Calu3 (cell line): ENCODE measurements at places on chromosomes 2 and 18.
A peak's percentile ranks its signal among the peaks of the same experiment; 100 is the strongest.

- peaks cover 12% of the 10 kb centered on the region for H3K4me1 ChIP-seq
- no peaks in the 10 kb centered on the region for H3K27me3 ChIP-seq
- H3K36me3 ChIP-seq: peaks cover 7% of the 10 kb centered on the region
- H3K4me3 ChIP-seq: no peak overlapping the region
Measured at GRCh38 chr2:88628571-88628939, 1.3 kb upstream of the EIF2AK3 start.

GRCh38 chr2:31270131-31270530 lies 36.2 kb downstream of the EHD3 start:
- H3K27me3 ChIP-seq: peaks cover 72% of the 10 kb centered on the region
- no peaks in the 10 kb centered on the region for H3K4me1 ChIP-seq
- no peak overlapping the region for H3K4me3 ChIP-seq
- H3K27ac ChIP-seq: no peak overlapping the region
- no peaks in the 10 kb centered on the region for H3K36me3 ChIP-seq
- DNase-seq: no peak

GRCh38 chr2:234292205-234292961 lies 204.5 kb downstream of the ARL4C start:
- no peak for DNase-seq
- H3K4me3 ChIP-seq: no peak overlapping the region
- H3K36me3 ChIP-seq: no peaks in the 10 kb centered on the region
- peaks cover 24% of the 10 kb centered on the region for H3K4me1 ChIP-seq

DNA sequence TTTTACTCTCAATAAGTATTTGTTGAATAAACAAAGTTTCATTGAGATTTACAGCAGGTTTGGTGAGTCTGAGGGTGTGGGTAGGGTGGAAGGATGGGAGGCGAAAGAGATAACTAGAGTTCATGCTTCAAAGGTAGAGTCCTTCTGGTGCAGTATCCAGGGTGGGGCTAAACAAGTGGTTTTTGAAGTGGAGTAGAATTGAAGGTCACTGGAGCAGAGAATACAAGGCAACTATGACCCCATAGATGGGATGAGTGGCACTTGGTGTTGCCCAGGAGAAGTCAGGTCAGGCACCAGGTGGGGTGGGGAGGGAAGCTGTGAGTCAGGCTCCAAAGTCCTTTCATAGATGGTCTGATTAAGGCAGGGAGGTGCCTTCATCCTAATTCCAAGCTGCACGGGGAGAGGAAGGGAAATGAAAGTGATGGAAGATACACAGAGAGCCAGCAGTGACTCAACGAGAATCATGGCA lies 6.6 kb upstream of the CAB39 start:
- peak overlapping the region; percentile 41 for H3K27ac ChIP-seq
- H3K27me3 ChIP-seq: no peaks in the 10 kb centered on the region
- DNase-seq: peak; percentile 63
- no peak overlapping the region for H3K4me3 ChIP-seq
- peaks cover 16% of the 10 kb centered on the region for H3K4me1 ChIP-seq

- H3K4me3 ChIP-seq: no peak overlapping the region
- no peak overlapping the region for H3K27ac ChIP-seq
- DNase-seq: no peak
- no peaks in the 10 kb centered on the region for H3K36me3 ChIP-seq
- H3K27me3 ChIP-seq: no peaks in the 10 kb centered on the region
- H3K4me1 ChIP-seq: no peaks in the 10 kb centered on the region
Measured at GRCh38 chr2:179305125-179305524, 40.5 kb upstream of the SESTD1 start.

- H3K27ac ChIP-seq: no peak overlapping the region
- H3K27me3 ChIP-seq: no peaks in the 10 kb centered on the region
- H3K36me3 ChIP-seq: no peaks in the 10 kb centered on the region
- H3K4me3 ChIP-seq: no peak overlapping the region
- peaks cover 19% of the 10 kb centered on the region for H3K4me1 ChIP-seq
- DNase-seq: no peak
Measured at GRCh38 chr2:160516547-160517365, 23.1 kb upstream of the RBMS1 start.

GRCh38 chr2:105674401-105674800 lies 70.3 kb upstream of the NCK2 start:
- H3K4me3 ChIP-seq: no peak overlapping the region
- H3K4me1 ChIP-seq: no peaks in the 10 kb centered on the region
- no peaks in the 10 kb centered on the region for H3K36me3 ChIP-seq

GRCh38 chr2:226882606-226883005 lies 46.8 kb downstream of the RHBDD1 start:
- no peaks in the 10 kb centered on the region for H3K36me3 ChIP-seq
- H3K27ac ChIP-seq: no peak overlapping the region
- H3K27me3 ChIP-seq: no peaks in the 10 kb centered on the region
- DNase-seq: no peak

DNA sequence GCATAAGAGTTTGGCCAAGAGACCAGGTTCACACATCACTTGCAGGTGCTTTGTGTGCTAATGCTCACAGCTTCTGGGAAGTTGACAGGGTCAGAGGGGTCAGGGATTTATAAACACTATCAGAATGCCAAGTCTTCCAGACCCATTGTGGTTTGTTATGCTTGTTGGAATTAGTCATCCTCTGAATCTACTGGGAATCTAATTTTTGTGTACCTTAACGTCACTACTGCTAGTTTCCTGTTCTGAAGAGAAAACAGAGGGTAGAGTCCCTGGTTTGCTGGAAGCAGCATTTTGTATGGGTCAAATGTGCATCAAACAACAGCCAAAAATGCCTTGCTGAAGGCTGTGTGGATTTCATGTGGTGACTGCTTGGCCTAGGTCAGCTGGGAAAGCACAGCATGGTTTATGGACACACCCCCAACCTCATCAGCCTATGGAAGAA lies 33.3 kb downstream of the ANTXR1 start:
- H3K27me3 ChIP-seq: peaks cover 47% of the 10 kb centered on the region
- no peaks in the 10 kb centered on the region for H3K36me3 ChIP-seq

GRCh38 chr2:241006412-241006811 lies 8.0 kb downstream of the SNED1 start:
- DNase-seq: no peak
- H3K4me1 ChIP-seq: peaks cover 9% of the 10 kb centered on the region
- no peak overlapping the region for H3K27ac ChIP-seq
- H3K4me3 ChIP-seq: no peak overlapping the region
- peaks cover 10% of the 10 kb centered on the region for H3K36me3 ChIP-seq
- H3K27me3 ChIP-seq: peaks cover 73% of the 10 kb centered on the region

DNA sequence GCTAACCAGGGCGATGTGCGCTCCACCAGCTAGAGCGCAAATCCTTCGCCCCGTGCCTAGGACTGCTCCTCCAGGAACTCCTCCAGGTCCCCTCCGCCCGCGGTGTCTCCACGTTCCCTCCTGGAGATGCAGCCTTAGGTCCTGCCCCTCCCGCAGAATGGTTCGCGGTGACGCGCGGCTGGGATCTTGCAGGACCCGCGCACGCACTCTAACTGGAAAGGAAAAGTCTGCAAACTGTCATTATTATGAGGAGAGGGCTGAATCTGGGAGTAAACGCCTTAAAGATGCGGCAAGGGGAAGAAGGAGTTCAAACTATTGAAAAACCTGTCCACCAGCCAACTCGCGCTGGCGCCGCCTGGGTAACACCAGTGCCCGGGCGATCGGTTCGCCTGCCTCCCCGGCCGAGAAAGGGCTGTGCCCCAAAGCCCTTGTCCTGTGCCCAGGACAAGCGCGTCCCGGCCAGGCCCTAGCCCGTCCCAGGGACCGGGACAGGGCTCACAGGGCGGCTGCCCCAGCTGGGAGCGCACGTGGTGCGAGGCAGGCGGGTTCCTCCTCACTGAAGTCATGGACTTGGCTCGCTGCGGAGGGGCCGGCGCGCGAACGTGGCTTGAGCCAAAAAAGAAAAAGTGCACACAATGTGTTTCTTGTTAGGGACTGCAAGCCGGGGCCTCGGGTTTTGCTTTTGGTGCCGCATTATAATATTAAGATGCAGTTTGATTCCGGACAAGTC lies 5.5 kb upstream of the ID2 start:
- H3K4me3 ChIP-seq: peak overlapping the region; percentile 98
- H3K27ac ChIP-seq: peak overlapping the region; percentile 99
- H3K36me3 ChIP-seq: peaks cover 52% of the 10 kb centered on the region
- peaks cover 33% of the 10 kb centered on the region for H3K4me1 ChIP-seq
- DNase-seq: peak; percentile 61
- no peaks in the 10 kb centered on the region for H3K27me3 ChIP-seq

GRCh38 chr18:45997700-45998151 lies 30.6 kb upstream of the EPG5 start:
- H3K4me3 ChIP-seq: no peak overlapping the region
- H3K36me3 ChIP-seq: peaks cover 8% of the 10 kb centered on the region
- no peaks in the 10 kb centered on the region for H3K27me3 ChIP-seq
- H3K27ac ChIP-seq: no peak overlapping the region
- no peak for DNase-seq

- no peak overlapping the region for H3K27ac ChIP-seq
- no peak for DNase-seq
- peaks cover 7% of the 10 kb centered on the region for H3K4me1 ChIP-seq
Measured at GRCh38 chr2:29802986-29803385, 118.4 kb downstream of the ALK start.

- peaks cover 18% of the 10 kb centered on the region for H3K36me3 ChIP-seq
- no peak overlapping the region for H3K27ac ChIP-seq
- no peaks in the 10 kb centered on the region for H3K4me1 ChIP-seq
- DNase-seq: no peak
Measured at GRCh38 chr18:26082475-26082874, 7.9 kb downstream of the SS18 start.

GRCh38 chr2:43333656-43334144 lies 107.3 kb upstream of the ZFP36L2 start:
- no peaks in the 10 kb centered on the region for H3K27me3 ChIP-seq
- H3K4me3 ChIP-seq: no peak overlapping the region
- H3K4me1 ChIP-seq: no peaks in the 10 kb centered on the region

DNA sequence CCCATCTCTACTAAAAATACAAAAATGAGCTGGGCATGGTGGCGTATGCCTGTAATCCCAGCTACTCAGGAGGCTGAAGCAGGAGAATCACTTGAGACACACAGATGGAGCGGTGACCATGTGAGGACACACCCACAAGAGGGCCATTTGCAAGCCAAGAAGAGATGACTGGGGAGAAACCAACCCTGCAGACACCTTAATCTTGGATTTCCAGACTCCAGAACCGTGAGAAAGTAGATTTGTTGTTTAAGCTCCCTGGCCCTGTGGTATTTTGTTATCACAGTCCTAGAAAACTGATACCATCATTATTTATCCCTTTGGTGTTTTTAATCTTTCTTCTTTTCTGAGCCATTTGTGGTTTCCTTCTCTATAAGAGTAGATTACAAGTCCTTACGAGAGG lies 88.6 kb upstream of the ID2 start:
- H3K4me1 ChIP-seq: peaks cover 6% of the 10 kb centered on the region
- no peak overlapping the region for H3K27ac ChIP-seq
- H3K27me3 ChIP-seq: no peaks in the 10 kb centered on the region
